ENCODE measurements at places on chromosomes 7 and 10.

DNA sequence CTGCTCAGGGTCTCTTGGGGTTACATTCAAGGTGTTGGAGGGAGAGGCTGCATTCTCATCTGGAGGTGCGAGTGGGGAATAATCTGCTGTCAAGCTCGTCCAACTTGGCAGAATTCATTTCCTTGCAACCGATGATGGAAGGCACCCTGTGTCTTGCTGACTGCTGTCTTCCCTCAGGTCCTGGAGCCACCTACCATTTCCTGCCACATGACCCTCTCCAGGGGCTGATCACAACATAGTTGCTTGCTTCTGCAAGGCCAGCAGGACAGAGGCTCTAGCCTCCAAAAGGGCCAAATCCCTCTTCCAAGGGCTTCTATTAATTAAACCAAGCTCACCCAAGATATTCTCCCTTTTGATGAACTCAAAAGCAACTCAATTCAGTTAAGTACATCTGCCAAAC is 14.2 kb upstream of the BRI3 start:
- no peak for DNase-seq

DNA sequence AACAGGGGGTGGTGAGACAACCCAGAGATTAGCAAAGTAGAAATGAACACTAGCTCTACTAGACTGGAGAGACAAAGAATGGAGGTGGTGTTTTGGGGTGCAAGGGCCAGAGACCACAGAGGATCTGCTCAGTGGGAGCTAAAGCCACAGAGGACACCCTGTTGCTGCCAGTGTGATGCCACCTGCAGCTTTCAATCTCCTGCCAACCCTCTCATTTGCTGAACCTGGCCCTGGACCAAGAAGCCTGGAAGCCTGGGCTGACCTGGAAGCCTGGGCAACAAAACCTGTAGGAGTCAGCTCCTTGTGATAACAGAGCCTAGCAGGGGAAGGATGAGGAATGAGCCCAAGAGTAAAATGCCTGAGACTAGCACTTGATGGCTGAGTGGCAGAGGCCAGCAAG is 81.1 kb upstream of the ADO start:
- DNase-seq: no peak

DNA sequence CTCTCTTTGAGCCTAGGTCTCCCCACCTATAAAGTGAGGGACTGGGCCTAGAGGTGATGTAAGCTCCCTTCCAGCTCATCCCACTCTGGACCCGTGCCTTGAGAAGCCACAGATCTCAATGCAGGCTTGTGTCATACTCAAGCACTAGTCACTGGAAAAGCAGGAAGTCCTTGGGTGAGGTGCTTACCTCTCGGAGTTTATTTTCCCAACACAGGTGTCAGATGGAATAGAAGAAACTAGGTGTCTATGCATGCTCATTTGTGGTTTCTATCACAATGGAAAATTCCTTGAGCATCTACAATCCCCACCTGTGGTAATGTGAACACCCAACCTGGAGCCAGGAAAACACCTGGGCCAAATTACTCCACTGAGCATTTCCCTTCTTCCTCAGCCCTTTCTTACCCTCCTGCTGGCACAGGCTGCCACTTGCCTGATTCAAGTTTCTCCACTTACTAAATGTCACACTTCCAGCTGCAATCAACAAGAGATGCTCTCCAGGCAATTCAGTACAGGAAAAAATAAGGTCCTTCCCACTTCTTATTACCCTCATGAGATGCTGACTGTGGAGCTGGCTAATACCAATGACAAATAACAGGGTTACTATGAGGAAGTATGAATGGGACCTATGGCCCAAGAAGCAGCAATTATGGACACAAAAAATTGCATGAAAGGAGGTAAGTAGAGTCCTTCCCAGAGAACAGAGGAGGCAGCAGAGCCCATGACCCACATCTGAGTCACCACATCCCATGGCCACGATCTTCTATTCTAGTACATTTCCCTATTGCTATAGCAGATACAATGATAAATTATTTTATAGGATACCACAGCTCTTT is 13.1 kb downstream of the LSM5 start:
- DNase-seq: no peak

GRCh38 chr7:66597461-66597860 is 31.2 kb upstream of the KCTD7 start:
- no peak for DNase-seq

GRCh38 chr10:72542396-72542815 is 83.5 kb downstream of the MICU1 start:
- no peak for DNase-seq

DNA sequence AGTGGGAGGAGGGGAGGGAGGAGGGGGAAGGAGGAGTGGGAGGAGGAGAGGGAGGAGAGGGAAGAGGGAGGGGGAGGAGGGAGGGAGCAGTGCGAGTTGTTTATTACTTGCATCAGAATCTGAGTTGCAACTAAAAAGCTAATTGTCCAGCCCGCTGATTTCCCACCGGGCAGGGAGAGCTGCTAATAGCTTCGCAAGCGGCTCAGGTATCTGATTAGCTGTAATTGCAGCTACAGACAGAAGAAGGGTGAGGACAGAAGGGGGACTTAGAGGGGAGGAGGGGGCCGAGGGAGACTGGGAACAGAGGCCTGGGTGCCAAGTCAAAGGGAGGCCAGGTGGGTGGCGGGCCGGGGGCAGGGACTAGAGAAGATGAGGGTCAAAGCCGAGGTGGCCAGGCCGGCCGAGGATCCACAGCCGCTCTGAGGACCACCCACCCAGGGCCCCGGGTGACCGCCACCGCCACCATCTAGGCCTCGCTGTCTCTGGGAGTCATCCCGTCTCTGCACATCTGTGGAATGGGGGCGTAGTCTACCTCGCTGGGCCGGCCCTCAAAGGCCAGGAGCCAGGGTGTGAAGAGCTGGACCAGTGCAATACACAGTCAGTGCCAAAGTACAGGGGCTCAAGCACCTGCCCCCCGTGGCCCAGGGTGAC is 54.2 kb downstream of the MICALL2 start:
- no peak for DNase-seq

GRCh38 chr10:117972168-117972837 is 74.4 kb downstream of the RAB11FIP2 start:
- no peak for DNase-seq

DNA sequence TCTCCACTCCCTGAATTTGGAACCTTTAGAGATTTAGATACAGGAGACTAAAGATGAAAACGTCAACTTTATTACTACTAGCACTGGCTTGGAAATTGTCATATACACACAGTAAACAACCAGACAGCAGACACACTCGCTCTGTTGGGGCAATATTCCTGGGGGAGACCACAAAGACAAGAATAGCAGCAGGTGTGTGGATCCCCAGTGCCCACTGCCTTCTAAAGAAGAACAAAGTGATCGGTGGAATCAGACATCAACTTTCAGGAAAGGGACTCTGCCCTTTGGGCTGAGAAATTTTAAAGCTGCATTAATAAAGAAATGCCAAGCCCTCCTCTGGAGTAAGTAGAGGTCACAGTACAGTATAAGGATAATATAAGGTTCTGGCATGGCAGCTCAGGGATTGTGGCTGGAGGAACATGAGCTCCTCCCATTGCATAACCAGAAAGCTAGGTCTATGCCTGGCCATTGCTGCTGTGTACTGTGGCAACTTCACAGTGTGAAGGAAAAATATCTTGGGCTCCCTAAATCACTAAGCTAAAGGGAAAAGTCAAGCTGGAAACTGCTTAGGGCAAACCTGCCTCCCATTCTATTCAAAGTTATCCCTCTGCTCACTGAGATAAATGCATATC is 57.1 kb upstream of the ANKRD1 start:
- DNase-seq: no peak
